HFFc6 (cell line): ENCODE measurements at places on chromosomes 4 and X. TPM values are rescaled to one million over a fixed set of nuclear protein-coding genes. Genes with fewer than 3 reads are reported as not detected.

The KLHL4 gene
- total RNA-seq, result not detected in 3 replicates

DNA sequence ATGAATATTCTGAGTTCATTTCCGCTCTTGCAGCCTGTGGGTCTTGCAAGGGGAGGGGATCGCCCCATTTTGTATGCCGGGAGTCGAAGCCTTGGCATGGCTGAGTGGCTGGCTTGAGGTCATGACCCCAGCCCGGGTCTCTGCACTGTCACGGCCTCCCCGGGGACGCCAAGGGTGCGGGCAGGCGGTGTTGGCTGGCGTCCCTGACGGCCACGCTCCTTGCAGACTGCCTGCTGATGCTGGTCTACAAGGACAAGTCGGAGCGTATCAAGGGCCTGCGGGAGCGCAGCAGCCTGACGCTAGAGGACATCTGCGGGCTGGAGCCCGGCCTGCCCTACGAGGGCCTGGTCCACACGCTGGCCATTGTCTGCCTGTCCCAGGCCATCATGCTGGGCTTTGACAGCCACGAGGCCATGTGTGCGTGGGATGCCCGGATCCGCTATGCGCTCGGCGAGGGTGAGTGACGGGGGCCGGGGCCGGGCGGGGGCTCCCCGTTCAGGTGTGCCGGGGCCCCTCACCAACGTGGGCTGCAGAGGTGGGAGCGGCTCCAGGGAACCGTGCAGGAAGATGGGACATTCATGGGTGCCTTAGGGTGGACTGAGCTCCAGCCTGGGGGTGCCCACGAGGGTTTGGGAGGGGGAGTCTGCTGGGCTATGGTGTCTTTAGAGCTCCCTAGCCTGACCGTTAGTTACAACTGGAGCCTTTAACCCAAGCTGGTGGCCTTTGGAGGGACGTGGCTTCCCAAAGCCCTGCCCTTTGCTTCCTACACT, 10.3 kb downstream of the DOK7 start:
- no peak overlapping the region for H3K27ac ChIP-seq
- H3K4me1 ChIP-seq, result no peaks in the 10 kb centered on the region
- DNase-seq, result no peak
- no peak overlapping the region for H3K4me3 ChIP-seq
- H3K36me3 ChIP-seq, result no peaks in the 10 kb centered on the region
- peaks cover 7% of the 10 kb centered on the region for H3K27me3 ChIP-seq

The CHRDL1 gene
- 0.61 to 2.6 TPM (median 0.66 TPM) in 3 replicates for total RNA-seq

- no peaks in the 10 kb centered on the region; the same call in 1 of the 2 replicates for H3K27me3 ChIP-seq
- H3K27ac ChIP-seq, result no peak overlapping the region
- H3K36me3 ChIP-seq, result no peaks in the 10 kb centered on the region
- no peak for DNase-seq
- H3K4me3 ChIP-seq, result no peak overlapping the region
- H3K4me1 ChIP-seq, result no peaks in the 10 kb centered on the region
Observed at GRCh38 chrX:28303486-28303885, 283.8 kb upstream of the IL1RAPL1 start.

- H3K27ac ChIP-seq, result no peak overlapping the region
- no peak overlapping the region for H3K4me3 ChIP-seq
Observed at GRCh38 chr4:25874655-25875054, 11.9 kb upstream of the SEL1L3 start.

DNA sequence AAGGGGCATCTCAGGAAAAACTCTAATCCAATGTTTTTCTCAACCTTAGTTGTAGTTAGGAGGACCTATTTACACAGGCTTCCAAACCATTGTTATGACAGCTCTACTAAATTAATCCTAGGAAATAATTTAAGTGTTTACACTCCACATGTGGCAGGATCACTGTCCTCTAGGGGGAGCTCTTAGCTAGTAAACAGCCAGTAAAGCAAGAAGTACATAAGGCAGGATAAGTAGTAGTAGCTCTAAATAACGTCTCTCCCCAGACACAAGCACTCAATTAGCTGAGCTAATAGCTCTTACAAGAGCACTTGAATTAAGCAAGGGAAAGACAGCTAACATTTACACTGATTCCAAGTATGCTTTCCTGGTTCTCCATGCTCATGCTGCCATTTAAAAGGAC, 37.3 kb downstream of the NUDT11 start:
- peaks cover 2% of the 10 kb centered on the region; the same call in 1 of the 2 replicates for H3K27me3 ChIP-seq
- no peaks in the 10 kb centered on the region for H3K36me3 ChIP-seq
- no peaks in the 10 kb centered on the region for H3K4me1 ChIP-seq
- H3K4me3 ChIP-seq, result no peak overlapping the region
- no peak overlapping the region for H3K27ac ChIP-seq

- H3K36me3 ChIP-seq, result no peaks in the 10 kb centered on the region
- DNase-seq, result no peak
- H3K27ac ChIP-seq, result no peak overlapping the region
- no peaks in the 10 kb centered on the region; the same call in 1 of the 2 replicates for H3K27me3 ChIP-seq
- H3K4me3 ChIP-seq, result no peak overlapping the region
- H3K4me1 ChIP-seq, result no peaks in the 10 kb centered on the region
Observed at GRCh38 chr4:118927974-118928373, 39.3 kb downstream of the SYNPO2 start.

GRCh38 chrX:50996930-50997329, 86.4 kb downstream of the BMP15 start:
- H3K27me3 ChIP-seq, result peaks cover 3% of the 10 kb centered on the region; the same call in 1 of the 2 replicates
- no peak overlapping the region for H3K27ac ChIP-seq
- H3K4me3 ChIP-seq, result no peak overlapping the region
- no peaks in the 10 kb centered on the region for H3K36me3 ChIP-seq
- DNase-seq, result no peak
